CD4-positive, alpha-beta T cell treated with Interleukin-21 for 1 hour (primary cell): ENCODE measurements at places on chromosomes 11 and 22.

- no peak for DNase-seq
Measured at GRCh38 chr11:7314811-7315604, 63.3 kb downstream of the SYT9 start.

GRCh38 chr11:19474211-19474610 lies 233.5 kb upstream of the E2F8 start:
- no peak for DNase-seq

GRCh38 chr22:42261296-42261695 lies 9.2 kb downstream of the TCF20 start:
- DNase-seq: no peak

DNA sequence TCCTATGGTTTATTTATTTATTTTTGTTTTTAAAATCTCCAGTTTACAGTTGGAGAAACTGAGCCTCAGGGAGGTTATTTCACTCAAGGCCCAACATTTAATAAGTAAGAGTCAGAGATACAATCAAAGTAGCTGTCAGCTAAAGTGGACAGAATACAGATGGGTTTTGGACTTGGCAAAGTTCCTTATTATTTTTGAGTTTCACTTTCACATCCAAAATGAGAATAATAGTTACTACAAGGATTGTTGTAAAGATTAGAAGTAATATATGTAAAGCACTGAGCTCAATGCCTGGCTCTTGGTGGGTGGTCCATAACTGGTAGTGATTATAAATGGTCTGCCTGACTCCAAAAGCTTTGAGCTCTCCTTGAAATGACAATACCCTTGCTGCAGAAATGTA lies 87.5 kb upstream of the SESN3 start:
- DNase-seq: no peak

GRCh38 chr11:76335842-76336241 lies 45.1 kb downstream of the THAP12 start:
- no peak for DNase-seq

DNA sequence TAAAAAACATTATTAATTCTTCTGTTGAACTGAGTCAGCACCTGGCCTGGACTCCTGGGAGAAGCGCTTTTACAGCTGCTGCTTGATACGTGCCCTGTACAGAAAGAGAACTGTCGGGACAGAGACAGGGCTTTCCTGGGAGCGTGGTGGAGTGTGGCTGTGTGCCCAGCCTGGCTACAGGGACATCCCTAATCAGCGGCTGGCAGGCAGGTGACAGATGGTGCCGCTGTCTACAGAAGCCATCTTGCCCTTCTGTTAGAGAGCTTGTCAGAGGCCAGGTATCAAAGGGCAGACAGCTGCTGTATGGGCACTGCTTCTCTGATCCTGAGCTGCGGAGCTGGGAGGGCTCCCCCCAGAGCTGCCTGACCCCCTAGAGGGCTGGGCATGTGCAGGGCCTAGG lies 361.8 kb downstream of the TENM4 start:
- DNase-seq: no peak

DNA sequence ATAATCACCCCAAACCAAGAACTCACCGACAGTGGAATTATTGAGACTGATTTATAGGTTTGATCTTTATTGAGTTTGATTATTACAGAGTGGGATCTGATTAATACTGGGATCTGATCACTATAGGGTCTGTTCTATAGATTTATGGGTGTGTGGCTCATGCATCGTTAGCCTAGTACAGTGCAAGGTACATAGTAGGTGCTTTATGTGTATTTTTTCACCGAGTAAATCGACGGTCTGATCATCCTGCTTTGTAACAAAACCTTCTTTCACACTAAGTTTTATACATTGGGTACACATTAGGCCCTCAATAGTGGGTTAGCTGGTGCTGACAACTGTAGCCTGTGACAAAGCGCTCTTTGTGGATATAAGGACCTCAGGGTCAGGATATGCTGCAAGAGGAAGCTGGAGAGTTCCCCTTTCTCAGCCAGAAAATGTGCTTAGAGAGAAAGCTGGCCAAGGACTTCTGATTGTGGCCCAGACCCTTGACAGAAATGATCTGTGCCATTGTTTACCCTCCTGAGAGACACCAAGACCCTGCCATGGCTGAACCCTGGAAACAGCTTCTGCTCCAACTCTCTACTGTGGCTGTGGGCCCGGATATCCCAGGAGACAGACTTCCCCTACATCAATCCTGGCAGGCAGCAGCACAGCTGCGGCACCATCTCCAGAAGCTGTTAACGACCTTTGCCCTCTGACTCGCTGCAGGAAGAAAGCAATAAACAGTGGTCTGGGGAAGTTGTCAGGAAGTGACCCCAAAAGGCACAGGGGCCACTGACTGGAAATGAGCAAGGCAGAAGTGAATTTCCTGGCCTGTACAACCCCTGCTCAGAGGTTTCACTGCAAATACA lies 16.1 kb upstream of the TPP1 start:
- DNase-seq: no peak

DNA sequence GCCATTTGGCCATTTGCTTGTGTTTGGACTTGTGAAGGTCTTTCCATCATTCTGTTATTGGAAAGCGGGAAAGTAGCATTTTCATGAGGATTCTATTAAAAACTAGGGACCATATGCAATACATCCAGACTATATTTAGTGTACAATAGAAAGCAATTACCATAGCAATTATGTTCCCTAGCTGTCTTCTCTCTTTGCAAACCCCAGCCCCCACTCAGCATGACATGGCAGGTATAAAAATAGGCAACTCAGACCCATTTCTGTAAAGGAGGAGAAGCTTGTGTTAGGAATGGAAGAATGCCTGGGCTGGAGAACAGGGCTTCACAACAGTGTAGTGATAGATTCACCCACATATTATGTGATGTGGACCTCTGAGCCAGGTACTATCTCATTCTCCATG lies 12.4 kb downstream of the OR51B6 start:
- no peak for DNase-seq

- no peak for DNase-seq
Measured at GRCh38 chr11:119788911-119789560, 60.0 kb upstream of the NECTIN1 start.

DNA sequence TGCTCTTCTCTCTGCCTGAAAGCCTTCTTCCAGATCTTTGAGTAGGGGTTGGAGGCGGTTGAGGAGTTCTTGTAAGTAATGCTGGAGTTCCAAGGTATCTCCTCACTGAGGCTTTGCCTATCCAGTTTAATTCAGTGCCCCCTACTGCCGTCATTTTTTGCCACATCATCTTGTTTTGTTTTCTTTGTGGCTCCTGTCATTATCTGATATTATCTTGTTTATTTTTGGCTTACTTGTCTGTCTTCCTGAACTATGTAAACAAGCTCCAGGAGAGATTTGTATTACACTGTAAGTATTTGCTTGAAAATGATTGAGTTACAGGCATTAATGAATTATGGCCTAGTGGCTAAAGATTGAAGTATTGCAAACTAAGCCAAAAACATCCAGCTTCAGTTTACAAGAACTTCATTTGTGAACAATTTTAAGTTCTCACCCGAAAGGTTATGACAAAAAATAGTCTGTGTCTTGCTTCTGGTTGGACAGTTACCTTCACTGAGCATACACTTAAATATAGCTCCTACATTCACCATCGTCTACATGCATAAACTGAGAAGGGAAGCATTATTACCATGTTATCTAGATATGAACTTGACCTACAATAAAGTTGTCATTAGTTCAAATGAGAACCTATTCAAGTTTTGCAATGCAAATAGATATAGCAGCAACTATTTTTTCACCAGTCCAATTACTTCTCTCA lies 154.8 kb downstream of the ARHGAP42 start:
- no peak for DNase-seq

DNA sequence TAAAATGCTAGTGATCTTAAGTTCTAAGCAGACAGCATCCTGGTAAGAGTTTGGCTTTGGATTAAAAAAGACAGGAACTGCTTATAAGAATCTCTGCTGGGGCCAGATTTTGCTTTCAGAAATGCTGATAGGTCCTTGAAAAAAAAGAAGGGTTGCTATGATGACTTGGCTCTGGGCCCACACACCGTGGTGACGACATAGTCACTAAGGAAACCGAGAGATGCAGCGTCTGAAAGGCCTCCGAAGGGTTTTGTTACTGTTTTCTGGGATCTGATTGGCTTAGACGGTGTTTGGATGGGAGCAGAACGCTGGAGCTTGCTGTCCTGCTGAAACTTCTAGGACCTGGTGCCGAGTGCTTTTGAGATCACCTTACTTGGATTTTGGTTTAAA lies 8.4 kb downstream of the FAM118A start:
- peak; percentile 96 for DNase-seq

GRCh38 chr11:47506795-47507562 lies 46.0 kb downstream of the CELF1 start:
- no peak for DNase-seq

GRCh38 chr11:101176381-101176780 lies 46.8 kb upstream of the PGR start:
- no peak for DNase-seq

- DNase-seq: no peak
Measured at GRCh38 chr22:22940961-22941605, 53.5 kb downstream of the IGLL5 start.

DNA sequence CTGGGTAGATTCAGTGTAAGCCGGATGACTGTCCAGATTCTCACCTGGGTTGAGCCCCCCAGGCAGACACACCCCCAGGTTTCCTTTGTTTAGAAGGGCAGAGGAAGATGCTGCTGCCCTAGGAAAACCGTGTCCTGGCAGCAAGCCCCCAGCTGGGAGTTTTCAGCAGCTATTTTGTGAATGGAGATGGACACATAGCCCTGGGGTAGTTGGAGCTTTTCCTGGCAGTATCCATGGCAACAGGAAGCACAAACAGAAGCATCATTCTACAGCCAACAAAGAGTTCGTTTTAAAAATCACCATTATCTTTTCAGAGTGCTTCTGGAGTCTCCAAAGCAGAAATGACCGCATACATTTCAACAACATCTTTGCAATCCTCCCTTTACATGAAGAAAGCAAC lies 245.5 kb downstream of the BRD1 start:
- no peak for DNase-seq

DNA sequence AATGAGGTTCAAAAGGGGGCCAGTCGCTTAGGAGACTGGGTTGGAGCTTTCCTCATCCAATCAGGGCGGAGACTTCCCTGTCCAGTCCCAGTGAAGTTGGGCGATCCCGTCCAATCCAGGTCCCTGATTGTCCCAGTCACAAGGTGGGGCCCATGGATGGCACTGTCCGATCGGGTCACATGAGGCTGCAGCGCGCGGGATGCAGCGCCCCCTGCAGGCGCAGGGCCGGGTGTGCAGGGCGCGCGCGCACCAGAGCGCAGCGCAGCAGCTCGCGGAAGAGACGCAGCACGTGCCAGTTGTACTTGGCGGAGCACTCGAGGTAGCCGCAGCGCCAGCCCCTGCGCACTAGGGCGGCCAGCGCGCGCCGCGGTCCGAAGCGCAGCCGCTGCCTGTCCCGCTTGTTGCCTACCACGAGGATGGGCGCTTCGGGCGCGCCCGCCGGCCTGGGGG lies 2.3 kb downstream of the RASL10A start:
- DNase-seq: peak; percentile 16

GRCh38 chr11:91798240-91798639 lies 426.4 kb upstream of the FAT3 start:
- no peak for DNase-seq

GRCh38 chr11:48307760-48308386 lies 1.9 kb downstream of the OR4S1 start:
- peak; percentile 69 for DNase-seq

GRCh38 chr11:8963569-8964323 lies 496 bp downstream of the TMEM9B start:
- peak; percentile 80 for DNase-seq

DNA sequence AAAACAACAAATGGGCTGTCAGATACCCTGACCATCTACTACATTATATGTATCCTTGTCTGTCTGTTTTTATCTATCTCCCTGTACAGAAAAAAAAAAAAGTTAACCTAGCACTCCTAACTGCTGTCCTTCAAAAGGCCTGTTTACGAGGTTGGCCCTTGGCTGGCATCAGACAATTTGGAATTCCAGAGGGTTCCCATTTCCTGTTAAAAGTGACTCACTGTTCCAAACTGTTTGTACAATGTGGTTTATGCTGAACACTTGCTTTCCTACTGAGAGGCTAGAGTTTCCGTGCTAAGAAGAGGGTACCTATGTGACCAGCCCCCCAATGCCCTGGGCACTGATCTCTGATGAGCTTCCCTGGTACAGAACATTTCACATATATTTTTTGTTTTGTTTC lies 65.9 kb upstream of the HMGXB4 start:
- no peak for DNase-seq

GRCh38 chr22:28279888-28280287 lies 360.8 kb upstream of the PITPNB start:
- no peak for DNase-seq

DNA sequence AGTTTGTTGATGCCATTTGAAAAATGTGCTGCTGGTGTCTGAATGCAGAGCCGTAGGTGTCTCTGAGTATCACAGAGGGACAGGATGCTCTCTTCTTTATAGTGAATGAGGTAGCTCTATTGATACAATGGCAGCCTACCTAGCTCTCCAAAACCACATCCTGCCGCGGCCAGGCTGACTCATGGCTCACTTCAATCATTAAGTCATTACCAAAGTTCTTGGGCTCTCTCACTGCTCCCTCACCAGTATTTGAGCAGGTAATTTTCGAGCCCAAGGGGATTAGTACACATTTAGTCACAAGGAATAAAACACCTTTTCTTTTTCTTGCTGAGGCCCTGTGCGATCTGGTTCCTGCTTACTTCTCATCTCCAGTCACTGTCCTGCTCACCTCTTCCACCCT lies 509.0 kb upstream of the LARGE1 start:
- DNase-seq: no peak

DNA sequence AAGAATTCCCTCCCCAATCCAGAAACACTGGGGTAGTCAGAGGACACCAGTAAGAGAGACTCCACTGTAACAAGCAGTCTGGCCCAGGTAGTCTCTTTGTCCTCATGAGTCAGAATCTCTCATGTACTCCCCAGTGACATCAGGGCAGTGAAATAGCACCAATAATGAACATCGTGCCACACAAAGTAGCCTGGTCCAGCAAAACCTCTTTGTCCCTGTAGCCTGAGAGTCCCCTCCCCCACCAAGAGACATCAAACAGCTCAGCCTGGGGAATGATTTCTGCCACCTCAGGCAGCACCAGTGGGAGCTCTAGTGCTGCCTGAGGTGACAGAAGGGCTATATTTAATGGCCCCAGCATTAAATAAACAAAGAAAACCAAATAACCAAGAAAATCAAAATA lies 88.1 kb downstream of the SBF2 start:
- no peak for DNase-seq

GRCh38 chr22:48708558-48709245 lies 1119.0 kb downstream of the BRD1 start:
- DNase-seq: no peak

DNA sequence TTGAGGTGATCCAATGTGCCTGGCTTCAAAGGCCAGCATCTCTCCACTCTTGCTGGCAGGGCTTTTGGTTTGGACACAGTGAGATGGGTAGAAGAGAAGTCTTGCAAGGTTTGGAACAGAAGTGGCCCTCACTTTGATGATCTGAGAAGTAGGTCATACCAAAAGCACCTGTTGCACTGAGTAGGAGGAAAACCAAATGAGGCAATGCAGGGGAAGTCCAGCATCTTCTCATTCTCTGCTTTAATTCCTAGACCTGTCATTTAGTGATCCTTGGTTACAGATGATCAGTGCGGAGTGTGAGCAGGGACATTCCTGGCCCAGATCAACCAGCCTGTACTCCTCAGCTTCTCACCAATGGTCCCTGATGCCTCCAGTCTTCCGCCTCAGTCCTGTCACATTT lies 990.5 kb downstream of the OPCML start:
- DNase-seq: no peak

GRCh38 chr11:88335284-88335683 lies 2.3 kb downstream of the CTSC start:
- no peak for DNase-seq

GRCh38 chr11:78981153-78981552 lies 406.5 kb upstream of the NARS2 start:
- DNase-seq: no peak
